Left ventricle myocardium inferior (tissue), 1 donor: ENCODE measurements at places on chromosomes 13 and 19. TPM values are rescaled to one million over a fixed set of nuclear protein-coding genes. Genes with fewer than 3 reads are reported as not detected.
A peak's percentile ranks its signal among the peaks of the same experiment; 100 is the strongest.

Gene ZNF266
- 8.8 TPM for total RNA-seq

Gene LONP1
- total RNA-seq: 104 TPM

Gene NLRP12
- 0.22 TPM for total RNA-seq

Gene TECR
- 69.3 TPM for total RNA-seq

Gene PDE4C
- total RNA-seq: 2.4 TPM

- H3K36me3 ChIP-seq: no peaks in the 10 kb centered on the region
- H3K27ac ChIP-seq: no peak overlapping the region
- no peak overlapping the region for H3K4me3 ChIP-seq
Observed at GRCh38 chr19:34725400-34725799, 8.6 kb upstream of the ZNF181 start.

DNA sequence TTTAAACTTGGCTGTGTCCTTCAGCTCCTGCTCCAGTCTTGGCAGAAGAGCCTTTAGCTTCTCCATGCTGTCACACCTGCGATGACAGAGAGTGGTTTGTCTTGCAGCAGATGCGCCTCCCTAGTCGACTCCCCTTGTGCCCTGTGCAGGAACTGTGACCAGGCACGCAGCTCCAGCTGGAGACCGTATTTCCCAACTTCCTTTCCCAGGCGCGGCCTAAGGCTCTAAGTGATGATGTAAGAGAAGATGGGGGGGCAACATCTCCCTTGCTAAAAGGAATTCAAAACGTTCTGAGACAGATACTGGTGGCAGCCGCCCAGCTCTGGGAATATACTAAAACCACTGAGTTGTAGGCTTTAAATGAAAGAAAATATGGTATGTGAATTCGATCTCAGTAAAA is 16.3 kb downstream of the DCUN1D2 start:
- H3K27ac ChIP-seq: peak overlapping the region; percentile 68
- peaks cover 73% of the 10 kb centered on the region for H3K36me3 ChIP-seq
- no peaks in the 10 kb centered on the region for H3K27me3 ChIP-seq
- no peak overlapping the region for H3K4me3 ChIP-seq
- no peak for DNase-seq

GRCh38 chr13:92320323-92320722 is 906.3 kb upstream of the GPC6 start:
- H3K4me3 ChIP-seq: no peak overlapping the region
- H3K36me3 ChIP-seq: no peaks in the 10 kb centered on the region
- no peak overlapping the region for H3K27ac ChIP-seq

DNA sequence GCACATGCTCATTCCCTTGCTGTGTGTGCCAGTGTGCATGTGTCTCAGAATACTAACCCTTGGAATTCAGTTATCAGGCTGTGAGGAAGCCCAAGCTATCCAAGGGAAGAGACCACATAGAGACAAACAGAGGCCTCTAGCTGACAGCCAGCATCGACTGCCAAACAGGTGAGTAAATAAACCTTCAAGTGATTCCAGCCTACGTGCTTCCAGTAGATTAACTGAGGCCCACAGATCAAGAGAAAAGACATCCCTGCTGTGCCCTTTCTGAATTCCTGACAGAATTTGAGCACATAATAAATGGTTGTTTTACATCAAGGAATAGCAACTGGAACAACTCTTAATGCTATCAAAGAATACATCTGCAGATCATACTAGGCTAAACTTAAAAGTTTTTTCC is 17.5 kb downstream of the ZC3H13 start:
- no peaks in the 10 kb centered on the region for H3K4me1 ChIP-seq
- no peak overlapping the region for H3K4me3 ChIP-seq
- no peak overlapping the region for H3K27ac ChIP-seq
- H3K36me3 ChIP-seq: peaks cover 53% of the 10 kb centered on the region
- no peak for DNase-seq
- H3K27me3 ChIP-seq: no peaks in the 10 kb centered on the region

GRCh38 chr19:44664976-44665375 is 6.3 kb upstream of the CEACAM19 start:
- H3K27ac ChIP-seq: no peak overlapping the region
- peaks cover 31% of the 10 kb centered on the region for H3K36me3 ChIP-seq
- H3K4me3 ChIP-seq: no peak overlapping the region
- H3K4me1 ChIP-seq: no peaks in the 10 kb centered on the region
- H3K27me3 ChIP-seq: no peaks in the 10 kb centered on the region

GRCh38 chr19:48945415-48945814 is 9.3 kb upstream of the BAX start:
- no peak overlapping the region for H3K27ac ChIP-seq
- H3K36me3 ChIP-seq: no peaks in the 10 kb centered on the region
- DNase-seq: no peak
- no peak overlapping the region for H3K4me3 ChIP-seq

GRCh38 chr13:39284801-39285388 is 246.6 kb downstream of the NHLRC3 start:
- no peaks in the 10 kb centered on the region for H3K27me3 ChIP-seq
- H3K4me3 ChIP-seq: no peak overlapping the region
- peak overlapping the region; percentile 39 for H3K27ac ChIP-seq
- peaks cover 6% of the 10 kb centered on the region for H3K36me3 ChIP-seq
- peaks cover 8% of the 10 kb centered on the region for H3K4me1 ChIP-seq
- peak; percentile 27 for DNase-seq

DNA sequence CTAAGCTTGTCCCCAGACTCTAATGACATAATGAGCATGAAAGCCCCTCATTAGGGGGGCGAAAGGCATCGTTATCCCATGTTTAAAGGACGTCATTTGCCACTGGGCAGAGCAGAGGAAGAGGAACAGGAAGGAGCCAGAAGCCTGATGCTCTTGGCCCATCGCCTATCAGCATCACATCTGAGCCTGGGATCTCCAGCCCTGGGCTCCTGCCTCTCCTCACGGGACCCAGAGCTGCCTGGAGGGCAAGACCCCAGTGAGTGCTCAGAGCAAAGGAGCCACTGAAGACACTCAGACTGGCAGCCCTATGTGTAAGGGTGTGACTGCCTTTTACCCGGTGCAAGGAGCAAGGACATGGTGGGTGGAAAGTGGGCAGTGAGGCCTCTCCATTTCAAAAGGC is 115.0 kb upstream of the ZNF507 start:
- no peaks in the 10 kb centered on the region for H3K4me1 ChIP-seq
- peaks cover 96% of the 10 kb centered on the region for H3K27me3 ChIP-seq
- H3K27ac ChIP-seq: no peak overlapping the region
- DNase-seq: no peak
- no peaks in the 10 kb centered on the region for H3K36me3 ChIP-seq

- no peaks in the 10 kb centered on the region for H3K36me3 ChIP-seq
- peaks cover 100% of the 10 kb centered on the region for H3K27me3 ChIP-seq
- DNase-seq: no peak
- peaks cover 17% of the 10 kb centered on the region for H3K4me1 ChIP-seq
Observed at GRCh38 chr19:12828494-12828893, 5.9 kb downstream of the RTBDN start.
